CD4-positive, alpha-beta T cell (primary cell): ENCODE measurements at places on chromosomes 7 and 10.

DNA sequence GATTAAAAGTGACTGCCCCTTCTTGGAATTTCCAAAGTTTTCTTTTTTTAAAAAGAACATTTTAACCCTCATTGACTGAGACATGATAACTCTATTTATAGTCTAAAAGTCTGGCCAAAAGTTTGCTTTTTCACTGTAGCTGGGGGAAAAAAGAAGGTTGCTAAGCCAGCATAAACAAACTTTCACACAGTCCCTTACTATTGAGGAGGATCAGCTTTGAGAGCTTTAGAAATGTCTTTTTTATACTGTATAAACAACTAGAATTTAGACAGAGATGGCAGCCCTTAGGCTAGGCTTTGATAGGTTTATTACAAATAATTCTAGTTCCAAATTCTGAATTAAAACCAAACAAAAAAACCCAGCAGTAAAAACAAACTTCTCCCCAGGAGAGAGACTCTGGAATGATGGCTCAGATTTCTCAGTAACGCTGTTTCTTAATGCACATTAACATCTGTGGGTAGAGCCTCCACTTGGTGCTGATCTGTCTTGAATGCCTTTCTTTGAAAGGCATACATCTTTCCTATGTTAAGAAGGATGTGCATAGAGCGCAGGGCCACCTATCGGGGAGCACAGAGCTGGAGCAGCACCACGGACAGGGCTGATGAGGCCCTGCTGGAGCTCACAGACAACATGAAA is 100.9 kb upstream of the PDLIM1 start:
- no peak for DNase-seq

DNA sequence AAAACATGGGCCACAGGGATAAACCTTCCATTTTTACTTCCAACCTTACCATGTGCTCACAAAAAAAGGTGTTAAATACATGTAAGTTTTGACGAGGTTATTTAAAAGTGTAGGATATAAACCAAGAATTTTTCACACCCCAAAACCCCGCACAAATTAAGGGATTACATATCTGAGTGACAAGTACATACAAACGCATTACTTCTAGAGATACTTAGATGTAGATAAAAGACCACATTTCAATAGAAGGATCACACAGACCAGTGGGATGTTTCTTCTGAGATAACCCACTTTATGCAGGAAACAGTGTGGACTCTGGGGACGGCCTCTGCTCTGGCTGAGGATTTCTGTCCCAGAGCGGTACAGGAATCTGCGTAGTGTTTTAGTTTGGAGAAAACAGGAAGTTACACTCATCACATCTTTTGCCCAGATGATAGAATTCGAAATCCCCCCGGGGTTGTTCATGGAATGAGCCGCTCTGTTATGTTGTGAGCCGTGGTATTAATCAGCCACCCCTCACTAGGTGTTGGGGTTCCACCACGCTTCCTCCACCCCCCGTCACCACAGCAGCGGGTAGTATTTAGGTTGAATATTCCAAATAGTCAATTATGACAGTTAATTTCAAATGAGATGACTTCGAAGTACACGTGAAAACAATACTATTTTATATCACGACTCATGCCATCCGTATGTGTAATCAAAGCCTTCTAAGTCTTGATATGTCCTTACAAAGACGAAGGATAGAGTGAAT is 1.3 kb upstream of the CUL1 start:
- DNase-seq: no peak

GRCh38 chr7:27387864-27388263 is 145.3 kb downstream of the EVX1 start:
- no peak for DNase-seq

DNA sequence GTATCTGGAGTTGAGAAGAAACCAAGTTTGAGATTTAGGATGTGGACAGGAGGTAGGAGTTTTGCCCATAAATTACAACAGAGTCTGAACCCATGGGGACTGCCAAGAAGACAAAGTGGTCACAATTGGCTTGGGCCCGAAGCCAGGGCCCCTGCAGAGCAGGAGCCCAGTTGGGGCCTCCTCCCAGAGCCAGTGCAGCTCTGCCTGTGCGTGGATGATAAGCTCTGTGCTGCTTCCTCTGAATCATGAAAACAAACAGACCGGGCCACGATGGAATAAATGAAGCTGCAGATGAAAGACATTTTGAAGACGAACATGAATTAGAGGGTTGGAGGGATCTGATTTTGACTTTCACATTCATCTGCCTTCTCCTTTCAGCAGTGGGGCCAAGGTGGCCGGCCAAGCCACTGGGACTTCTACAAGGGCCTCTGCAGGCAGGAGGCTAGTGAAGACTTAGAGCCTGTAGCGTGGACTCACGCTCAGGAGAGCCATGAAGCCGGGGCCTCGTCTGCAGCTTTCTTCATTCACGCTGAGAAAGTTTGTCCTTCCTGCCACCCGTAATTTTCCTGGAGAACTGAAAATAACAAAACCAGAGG is 156.8 kb upstream of the LYZL1 start:
- no peak for DNase-seq
